Iris pigment epithelial cell (primary cell): ENCODE measurements at places on chromosomes 3 and 15.
A peak's percentile ranks its signal among the peaks of the same experiment; 100 is the strongest.

DNA sequence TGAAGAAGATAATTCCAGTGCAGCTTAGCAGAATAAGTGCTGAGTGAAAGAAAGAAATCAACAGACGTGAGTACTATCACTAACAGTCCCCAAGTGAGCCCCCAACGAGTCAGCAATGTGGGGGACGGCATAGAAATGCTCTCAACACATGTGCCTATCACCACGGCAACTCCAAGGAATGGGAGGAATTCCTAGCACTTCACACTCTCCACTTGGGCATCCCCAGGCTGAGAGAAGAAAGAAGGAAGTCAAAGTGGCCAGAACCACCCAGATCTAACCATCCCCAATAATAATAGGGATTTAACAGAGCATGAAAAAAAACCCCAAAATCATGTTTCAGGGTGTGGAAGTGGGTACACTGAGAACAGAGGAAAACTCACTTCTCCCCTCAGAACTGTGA lies 29.3 kb upstream of the CPNE4 start:
- no peak for DNase-seq

DNA sequence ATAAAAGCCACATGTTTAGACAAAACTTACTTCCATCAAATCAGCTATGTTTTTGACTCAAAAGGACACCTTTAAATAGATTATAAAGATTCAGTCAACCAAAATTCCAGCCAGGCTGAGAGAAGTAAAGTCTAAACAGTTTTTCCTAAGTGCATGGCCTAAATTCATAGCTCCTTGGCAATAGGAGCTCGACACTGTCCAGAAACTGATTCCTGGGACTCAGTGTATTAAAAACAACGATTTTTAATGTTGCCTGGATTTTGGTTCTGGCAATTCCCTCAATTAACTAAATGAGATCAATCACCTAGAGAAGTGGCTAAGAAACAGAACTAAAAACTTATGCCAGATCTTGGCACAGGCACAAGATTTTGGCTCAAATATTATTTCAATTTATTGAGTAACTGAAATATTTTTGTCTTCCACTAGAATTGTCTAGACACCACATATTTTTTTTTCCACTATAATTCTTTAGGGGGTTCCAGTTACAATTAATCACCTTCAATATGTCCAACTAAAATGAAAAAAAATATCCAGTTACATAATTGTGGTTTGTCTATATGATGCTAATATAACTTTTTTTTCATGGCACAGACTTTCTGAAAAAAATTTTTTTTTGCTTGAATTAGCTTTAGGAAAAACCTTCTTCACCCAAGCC lies 135.9 kb downstream of the TFDP2 start:
- DNase-seq = no peak

DNA sequence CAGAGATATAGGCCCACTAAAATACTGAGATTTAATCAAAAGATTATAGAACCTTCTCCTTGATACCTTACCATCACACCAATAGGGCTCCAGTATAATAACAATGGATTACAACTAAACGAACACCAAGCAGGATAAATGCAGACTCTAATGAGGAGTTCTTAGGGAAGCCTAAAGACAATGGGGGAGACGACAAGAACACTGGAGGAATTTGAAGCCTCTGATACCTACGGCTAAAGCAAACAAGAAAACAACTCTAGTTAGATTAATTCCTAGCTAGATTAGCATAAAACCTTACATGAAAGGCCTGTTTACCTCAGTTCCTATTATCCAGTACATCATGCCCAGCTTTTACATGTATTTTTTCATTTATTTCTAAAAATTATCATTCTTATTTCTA lies 35.1 kb downstream of the NGLY1 start:
- no peak for DNase-seq

DNA sequence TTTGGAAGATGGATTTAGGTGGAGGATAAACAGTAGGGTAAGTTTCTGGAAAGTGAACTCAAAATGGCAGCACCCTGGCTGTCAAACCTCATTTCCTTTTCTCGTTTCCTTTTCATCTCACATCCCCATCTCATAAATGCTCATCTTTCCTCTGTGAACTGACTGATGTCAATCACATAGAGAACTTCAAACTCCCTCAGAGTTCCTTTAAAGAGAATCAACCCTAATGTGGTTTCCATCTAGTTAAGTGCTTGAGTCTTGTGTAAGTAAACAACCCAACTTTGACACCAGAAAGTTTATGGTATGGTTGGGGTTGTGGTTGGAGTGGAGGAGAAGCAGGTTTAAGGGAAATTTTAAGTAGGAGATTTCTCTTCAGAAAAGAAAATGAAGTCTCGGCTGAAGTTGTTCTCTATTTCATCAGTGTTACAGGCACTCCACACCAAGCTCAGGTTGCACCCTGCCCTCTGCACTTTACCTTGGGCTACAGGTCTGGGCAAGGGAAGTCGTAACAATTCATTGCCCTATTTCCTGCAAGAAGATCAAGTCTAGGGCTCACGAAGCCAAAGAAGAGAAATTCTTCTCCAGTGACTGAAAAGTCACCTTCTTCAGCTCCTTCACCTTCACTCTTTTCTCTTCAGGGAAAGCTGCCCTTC lies 34.4 kb upstream of the TNIK start:
- no peak for DNase-seq

GRCh38 chr3:95607926-95608325 lies 1206.5 kb upstream of the EPHA6 start:
- no peak for DNase-seq

GRCh38 chr15:67465196-67465952 lies 55.6 kb upstream of the C15orf61 start:
- no peak for DNase-seq

- peak; percentile 79 for DNase-seq
These were observed 26.6 kb downstream of the ILDR1 start for GRCh38 chr3:121995161-121996137.

- no peak for DNase-seq
These were observed 193.3 kb downstream of the CD47 start for GRCh38 chr3:107897471-107898061.

- peak; percentile 95 for DNase-seq
These were observed 74.7 kb downstream of the MAGI1 start for GRCh38 chr3:65963787-65964677.

GRCh38 chr3:66532160-66532587 lies 31.4 kb upstream of the LRIG1 start:
- no peak for DNase-seq

DNA sequence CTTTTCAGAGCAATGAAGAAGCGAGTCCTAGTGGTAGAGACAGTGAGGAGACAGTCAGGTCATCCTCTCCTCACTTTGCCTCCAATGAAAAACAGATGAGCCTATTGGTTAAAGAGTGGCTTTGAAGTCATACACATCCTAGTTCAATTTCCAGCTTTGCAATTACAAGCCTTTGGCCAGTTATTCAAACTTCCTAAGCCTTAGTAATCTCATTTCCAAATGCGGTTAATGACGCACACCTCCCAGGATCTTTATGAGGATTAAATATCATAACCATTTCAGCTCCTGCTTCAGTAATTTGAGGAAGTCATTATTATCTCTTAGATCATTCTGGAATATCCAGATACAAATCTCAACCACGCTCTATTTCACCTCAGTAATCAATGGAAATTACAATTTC lies 10.0 kb upstream of the ST6GAL1 start:
- DNase-seq = no peak

- peak; percentile 97 for DNase-seq
These were observed 540 bp downstream of the CCDC80 start for GRCh38 chr3:112640276-112640929.

- DNase-seq = peak; percentile 89
These were observed 415.3 kb upstream of the ALCAM start for GRCh38 chr3:104951426-104951825.

DNA sequence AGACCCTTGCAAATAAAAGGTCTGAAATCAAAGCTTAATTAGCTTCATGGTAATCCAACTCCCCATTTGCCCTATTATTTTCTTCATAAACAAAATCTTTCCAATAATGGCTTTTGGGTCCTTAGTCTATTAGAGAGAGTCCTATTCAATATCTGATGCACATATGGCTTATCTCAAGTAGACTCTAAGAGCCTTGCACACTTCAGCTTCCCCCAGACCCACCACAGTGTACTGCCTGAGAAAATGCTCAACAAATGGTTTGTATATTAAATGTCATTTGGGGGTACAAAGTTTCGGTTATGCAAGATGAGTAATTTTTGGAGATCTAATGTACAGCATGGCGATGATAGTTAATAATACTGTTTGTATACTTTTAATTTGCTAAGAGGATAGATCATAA lies 28.9 kb downstream of the FSTL1 start:
- no peak for DNase-seq

DNA sequence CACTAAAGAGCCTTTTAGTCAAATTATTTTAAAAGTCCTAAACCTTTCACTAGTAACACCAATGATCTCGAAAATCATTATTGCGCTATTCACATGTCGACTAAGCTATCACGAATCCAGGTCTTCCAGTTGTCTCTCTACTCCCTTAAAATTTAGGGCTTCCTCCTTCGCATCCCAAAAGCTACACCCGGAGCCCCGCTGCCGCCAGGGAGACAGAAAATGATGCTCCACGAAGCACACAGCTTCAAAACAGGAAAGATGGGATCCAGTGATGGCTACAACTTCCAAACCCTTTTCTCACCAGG lies 253 bp downstream of the IFT80 start:
- DNase-seq = no peak

DNA sequence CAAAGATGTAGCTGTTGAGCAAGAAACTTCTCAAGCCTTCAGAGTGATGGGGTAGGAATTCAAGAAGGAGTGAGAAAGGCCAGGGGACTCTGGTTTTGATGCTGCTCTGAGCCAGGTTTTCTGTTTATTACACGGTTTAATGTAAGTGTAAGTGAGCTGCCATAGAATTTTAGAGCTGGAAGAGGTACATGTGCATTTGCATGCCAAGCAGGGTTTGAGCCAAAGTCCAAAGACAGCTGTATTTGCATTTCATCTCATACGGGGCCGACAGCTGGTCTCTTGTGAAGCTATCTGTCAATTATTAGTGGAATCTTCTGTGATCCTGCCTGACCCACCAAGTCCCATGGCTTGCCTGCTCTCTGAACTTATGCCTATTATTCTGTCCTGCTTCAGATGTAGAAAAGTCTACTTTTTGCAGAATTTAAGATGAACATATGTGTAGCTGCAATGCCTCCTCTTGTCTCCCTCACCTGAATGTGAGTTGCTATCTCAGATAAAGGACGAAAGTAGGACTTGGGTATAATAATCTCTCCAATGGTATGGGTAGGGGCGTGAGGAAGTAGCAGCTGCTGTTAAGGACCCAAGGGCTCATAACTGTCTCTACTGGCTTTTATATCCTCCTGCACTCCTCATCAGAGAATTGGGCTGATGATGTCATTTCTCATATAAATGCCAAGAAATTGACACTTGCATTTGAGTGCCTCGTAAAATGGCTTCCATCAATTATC lies 160.0 kb downstream of the SQOR start:
- no peak for DNase-seq

DNA sequence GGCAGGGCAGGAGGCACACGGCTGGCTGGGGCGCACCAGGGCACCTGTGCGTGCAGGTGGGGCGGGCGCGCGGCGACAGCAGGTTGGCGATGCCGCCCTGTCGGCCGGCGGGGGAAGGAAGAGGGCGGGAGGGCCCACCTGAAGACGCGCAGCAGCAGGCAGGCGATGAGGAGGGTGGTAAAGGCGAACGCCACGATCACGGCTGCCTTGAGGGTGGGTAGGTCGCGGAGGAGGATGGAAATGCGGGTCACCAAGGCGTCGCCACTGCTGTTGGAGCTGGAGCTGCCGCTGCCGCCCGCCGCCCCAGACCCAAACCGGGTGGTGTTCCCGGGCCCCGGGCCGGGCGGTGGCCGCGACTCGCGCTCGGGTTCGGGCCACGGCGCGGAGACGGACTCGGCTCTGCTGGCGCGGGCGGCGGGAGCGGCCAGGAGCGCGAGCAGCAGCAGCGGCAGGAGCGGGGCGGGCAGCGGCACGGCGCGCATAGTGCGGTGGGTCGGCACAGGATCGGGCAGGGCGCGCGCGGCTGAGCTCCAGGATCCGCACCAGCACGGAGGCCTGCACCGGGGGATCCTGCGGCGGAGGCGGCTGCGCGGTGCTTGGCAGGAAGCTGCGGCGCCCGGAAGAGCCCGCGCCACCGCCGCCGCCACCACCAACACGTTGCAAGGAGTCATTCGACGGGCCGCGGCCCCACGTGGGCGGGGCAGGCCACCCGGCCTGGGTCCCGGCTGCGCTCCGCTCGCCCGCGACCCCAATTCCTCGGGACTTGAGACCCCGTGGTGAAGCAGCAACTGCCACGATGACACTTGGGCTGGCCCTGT lies at the start of gene FAM174B:
Gene FAM174B (minus strand): TSS at position 598 of the 818 bp plus-strand sequence.
- DNase-seq = peak; percentile 6

- no peak for DNase-seq
These were observed 169.3 kb downstream of the LPP start for GRCh38 chr3:188323067-188323842.
